Activated CD4-positive, alpha-beta T cell treated with anti-CD3 and anti-CD28 coated beads, Interleukin-2, amount 50 U/mL, for 16 hours (primary cell): ENCODE measurements at places on chromosomes 1 and 21.

DNA sequence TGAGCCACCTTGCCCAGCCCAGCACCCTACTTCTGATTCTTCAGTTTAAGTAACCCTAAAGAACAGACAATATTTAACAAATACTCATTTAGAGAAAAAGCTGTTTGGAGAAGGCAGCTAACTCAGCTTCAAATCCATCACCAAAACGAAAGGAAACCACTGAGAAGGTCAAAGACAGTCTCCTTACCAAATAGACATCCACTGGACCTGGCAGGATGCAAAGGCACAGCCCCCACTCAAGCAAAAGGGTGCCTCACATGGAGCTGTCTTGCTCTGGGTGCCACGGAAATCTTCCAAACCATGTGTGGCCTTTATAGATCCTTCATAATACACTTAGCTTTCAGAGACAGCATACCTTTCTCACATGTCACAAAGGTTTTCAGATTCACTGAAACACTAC, 165.5 kb downstream of the RERE start:
- DNase-seq: no peak

DNA sequence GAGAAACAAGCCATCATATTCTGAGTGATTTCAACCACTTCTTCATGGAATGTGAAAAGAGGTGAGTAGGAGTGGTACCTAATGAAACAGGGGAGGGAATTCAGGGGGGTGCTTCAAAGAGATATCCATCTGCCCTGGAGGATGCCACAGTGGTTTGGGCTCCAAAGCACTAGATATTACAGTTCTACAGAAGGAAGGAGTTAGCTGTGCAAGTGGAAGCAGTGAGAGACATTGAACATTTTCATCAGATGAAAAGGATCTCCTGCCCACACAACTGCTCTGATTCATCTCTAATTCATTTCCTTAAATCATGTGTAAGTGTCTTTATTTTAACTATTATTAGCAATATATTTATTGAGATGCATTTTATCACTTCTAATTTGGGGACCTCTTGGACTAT, 2.8 kb upstream of the RGS5 start:
- no peak for DNase-seq

GRCh38 chr1:57112148-57112547, 146.3 kb upstream of the C8B start:
- DNase-seq: no peak

GRCh38 chr1:217456261-217456660, 174.6 kb downstream of the GPATCH2 start:
- no peak for DNase-seq

DNA sequence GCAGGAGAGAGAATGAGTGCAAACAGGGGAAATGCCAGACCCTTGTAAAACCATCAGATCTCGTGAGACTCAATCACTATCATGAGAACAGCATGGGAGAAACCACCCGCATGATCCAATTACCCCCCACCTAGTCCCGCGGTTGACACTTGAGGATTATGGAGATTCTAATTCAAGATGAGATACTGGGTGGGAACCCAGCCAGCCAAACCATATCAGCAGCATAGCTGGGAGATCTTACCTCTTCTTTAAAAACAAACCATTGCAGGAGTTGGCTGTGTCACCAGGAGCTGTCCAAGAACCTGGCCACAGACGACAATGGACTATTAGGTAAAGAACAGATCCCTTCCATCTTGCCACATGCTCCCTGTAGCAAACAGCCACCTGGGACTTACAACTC, 422.7 kb downstream of the MATN1 start:
- no peak for DNase-seq

GRCh38 chr1:1358433-1359271, at the start of gene MXRA8:
TSS of gene MXRA8 (minus strand) at chr1:1358555. CDS start at chr1:1358504, 51 bp downstream.
- DNase-seq: no peak

DNA sequence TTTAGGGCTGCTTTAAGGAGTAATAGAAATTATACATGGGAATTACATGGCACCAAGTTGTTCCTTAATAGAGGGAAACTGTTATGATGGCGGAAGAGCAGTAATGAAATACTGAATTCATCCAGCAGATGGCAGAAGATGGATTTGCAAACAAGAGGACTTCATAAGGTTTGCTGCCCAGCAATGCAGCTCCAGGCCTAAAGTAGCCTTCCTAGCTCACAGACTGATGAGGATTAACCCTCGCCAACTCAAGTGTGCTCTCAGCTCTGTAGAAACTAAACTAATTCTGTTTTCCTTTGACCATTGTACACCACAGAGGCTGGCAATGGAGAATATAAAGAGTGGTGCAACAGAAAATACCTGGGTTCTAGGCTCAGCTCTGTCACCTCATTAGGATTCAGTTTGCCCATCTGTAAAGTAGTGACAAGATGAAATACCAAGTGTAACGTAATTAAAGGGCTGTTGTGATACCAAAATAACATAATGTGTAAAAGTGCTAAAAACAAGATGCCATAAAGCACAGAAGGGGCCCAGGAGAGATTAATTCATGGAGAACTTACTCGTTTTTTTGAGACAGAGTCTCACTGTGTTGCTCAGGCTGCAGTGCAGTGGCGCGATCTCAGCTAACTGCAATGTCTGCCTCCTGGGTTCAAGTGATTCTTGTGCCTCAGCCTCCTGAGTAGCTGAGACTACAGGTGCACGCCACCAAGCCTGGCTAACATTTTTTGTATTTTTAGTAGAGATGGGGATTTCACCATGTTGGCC, 102.4 kb upstream of the SERBP1 start:
- peak; percentile 34 for DNase-seq

GRCh38 chr1:220878191-220879075, 810 bp upstream of the HLX start:
- peak; percentile 32 for DNase-seq

DNA sequence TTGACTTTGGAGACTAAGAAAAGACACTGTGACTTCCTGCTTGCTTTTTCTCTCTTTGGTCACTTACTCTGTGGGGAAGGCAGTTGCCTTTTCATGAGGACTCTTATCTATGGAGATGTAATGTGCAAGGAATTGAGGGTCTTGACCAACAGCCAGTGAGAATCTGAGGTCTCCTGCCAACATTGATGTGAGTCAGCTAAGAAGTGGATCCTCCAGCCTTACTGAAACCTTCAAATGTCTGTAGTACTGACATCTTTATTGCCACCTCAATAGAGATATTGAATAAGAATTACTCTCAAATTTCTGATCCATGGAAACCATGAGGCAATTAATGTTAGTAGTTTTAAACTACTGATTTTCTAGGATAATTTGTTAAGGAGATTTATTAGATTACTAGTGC, 598.4 kb downstream of the ADGRL2 start:
- no peak for DNase-seq

- DNase-seq: no peak
Observed at GRCh38 chr21:36547464-36547863, 67.5 kb upstream of the CLDN14 start.

DNA sequence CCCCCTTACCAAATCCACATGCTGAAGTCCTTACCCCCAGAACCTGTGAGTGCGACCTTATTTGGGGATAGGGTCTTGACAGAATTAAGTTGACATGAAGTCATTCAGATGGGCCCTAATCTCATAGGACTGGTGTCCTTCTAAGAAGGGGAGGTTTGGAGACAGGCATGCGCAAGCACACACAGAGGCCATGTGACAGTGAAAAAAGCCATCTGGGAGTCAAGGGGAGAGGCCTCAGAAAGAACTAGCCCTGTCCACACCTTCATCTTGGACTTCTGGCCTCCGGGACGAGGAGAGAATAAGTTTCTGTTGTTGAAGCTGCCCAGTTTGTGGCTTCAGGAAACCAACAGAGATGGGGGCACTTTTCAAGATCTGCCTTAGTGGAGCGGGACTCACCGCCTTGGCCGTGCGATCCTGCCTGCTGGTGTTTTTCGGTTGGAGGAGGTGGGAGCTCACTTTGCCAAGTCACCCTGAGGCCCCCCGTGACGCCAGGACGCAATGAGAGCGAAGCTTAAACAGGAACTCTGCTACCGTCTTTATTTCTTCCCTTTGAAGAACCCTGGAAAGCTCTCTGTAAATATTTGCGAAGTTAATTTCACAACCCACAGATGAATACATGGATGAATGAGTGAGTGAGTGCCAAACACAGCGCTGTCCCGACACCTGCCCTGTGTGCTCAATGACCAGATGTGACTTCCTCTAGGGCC, 42.5 kb upstream of the C1orf174 start:
- DNase-seq: no peak

- no peak for DNase-seq
Observed at GRCh38 chr1:2330519-2331199, 60.7 kb downstream of the MORN1 start.

GRCh38 chr1:8022395-8023286, 3.5 kb downstream of the ERRFI1 start:
- no peak for DNase-seq

- DNase-seq: no peak
Observed at GRCh38 chr1:75085931-75086330, 48.3 kb upstream of the LHX8 start.

GRCh38 chr1:119686661-119687060, 25.1 kb upstream of the PHGDH start:
- no peak for DNase-seq

GRCh38 chr1:246367041-246367440, 140.0 kb downstream of the SMYD3 start:
- DNase-seq: no peak

DNA sequence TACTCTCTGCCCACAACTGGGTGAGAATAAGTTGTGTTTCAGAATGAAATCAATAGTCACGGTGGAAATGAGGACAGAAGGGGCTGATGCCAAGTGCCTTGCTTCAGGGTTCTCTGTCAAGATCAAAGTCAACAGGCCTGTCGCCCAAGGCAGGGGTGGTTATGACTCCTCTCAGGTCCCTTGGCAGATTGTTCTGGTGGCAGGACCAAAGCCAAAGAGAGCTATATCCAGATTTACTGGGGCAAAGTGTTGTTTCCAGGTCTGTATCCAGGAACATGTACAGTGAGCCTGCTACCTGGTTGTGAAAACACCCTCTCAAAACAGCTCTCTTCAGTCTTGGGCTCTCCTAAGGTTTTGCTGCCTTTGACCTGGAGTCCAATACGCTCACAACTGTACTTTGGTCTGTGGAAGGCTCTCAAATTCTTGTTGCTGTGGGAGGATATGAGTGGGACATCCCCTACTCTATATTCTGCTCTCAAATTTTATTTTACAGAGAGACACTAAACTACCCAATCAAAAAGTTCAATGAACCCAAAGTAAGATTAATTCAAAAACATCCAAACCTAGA, 175.1 kb upstream of the ETV3 start:
- no peak for DNase-seq

DNA sequence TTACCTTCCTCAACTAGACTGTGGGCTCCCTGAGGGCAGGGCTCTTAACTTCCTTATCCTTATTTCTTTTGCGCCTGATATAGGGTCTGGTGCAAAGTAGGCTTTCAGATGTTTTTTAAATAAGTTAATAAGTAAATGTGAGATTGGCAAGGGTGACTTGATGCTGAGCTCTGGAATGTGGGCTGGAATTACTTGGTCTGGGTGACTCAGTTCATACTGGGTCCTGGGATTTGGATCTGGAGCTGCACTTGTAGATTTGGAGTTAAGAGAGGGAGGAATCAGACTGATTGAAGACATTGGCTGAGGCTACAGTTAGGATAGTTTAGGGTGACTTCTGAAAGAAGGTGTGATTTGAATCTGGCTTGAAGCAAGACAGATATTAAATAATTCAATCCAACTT, 190.9 kb downstream of the GIPC2 start:
- DNase-seq: no peak

GRCh38 chr21:33478182-33478581, 1.6 kb downstream of the TMEM50B start:
- DNase-seq: no peak

GRCh38 chr21:31064803-31065202, 26.5 kb upstream of the KRTAP19-8 start:
- peak; percentile 39 for DNase-seq

DNA sequence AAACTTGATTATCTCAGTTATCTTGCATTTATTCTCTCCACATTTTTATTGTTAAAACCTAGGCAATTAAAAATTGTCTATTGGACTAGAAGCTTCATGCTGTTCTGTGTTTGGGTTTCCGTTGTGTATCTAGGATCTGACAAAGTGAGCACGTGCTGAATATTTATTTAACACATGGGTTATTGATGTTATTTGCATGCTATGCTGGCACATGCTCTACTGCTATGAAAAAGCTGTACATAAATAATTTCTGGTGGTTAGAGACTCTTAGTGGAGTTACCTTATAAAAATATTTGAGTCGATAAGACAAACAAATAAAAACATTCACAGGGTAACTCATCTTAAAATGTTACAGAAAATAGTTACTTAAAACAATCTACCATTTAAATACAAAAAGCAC, 1769.7 kb downstream of the MRPL39 start:
- no peak for DNase-seq

- no peak for DNase-seq
Observed at GRCh38 chr21:41048145-41048544, 119.8 kb upstream of the BACE2 start.

- DNase-seq: no peak
Observed at GRCh38 chr1:85575363-85575995, 5.1 kb upstream of the CCN1 start.

DNA sequence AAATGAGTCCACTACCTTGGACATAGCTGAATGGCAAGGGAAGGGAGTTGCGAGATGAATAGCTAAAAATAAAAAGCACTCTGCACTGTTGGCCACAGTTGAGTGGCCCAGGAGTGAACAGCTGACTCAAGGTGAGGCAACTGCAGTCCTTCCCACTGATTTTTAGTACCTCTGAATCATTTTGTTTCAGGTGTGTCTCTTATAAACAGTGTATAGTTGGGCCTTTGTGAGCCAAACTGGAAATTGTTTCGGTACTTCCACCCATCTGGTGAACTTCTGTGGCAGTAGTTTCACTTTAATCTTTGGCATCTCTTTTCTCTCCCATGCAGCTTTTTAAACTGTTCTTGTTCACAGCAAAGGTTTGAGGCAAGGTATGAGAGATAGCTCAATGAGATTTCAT, 122.7 kb downstream of the VAV3 start:
- no peak for DNase-seq

GRCh38 chr1:92342401-92342800, 43.5 kb downstream of the RPAP2 start:
- DNase-seq: no peak
